ENCODE measurements at places on chromosomes 16 and 17.

- no peak overlapping the region for H3K4me3 ChIP-seq
- no peak overlapping the region for H3K27ac ChIP-seq
- H3K4me1 ChIP-seq = peaks cover 11% of the 10 kb centered on the region
- H3K27me3 ChIP-seq = no peaks in the 10 kb centered on the region
- DNase-seq = no peak
Measured at GRCh38 chr17:39531252-39531651, 70.0 kb downstream of the CDK12 start.

- DNase-seq = no peak
- H3K27ac ChIP-seq = no peak overlapping the region
- peaks cover 2% of the 10 kb centered on the region for H3K36me3 ChIP-seq
- peaks cover 10% of the 10 kb centered on the region for H3K4me1 ChIP-seq
- no peaks in the 10 kb centered on the region for H3K27me3 ChIP-seq
- H3K4me3 ChIP-seq = no peak overlapping the region
Measured at GRCh38 chr17:49399995-49400394, 14.7 kb downstream of the PHB1 start.

DNA sequence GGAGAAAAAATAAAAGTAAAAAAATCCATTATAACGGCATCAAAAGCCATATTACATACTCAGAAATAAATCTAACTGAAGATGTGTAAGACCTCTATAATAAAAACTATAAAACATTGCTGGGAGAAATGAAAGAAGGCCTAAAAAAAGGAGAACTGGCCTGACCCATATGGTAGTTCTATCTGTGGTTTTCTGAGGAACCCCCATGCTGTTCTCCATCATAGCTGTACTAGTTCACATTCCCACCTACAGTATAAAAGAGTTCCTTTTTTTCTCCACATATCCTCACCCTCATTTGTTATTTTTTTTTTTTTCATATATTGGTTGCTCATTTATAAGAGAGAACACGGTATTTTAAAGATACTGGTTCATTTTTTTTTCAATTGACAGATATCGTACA, 191.8 kb downstream of the STX8 start:
- no peak overlapping the region for H3K27ac ChIP-seq
- no peaks in the 10 kb centered on the region for H3K4me1 ChIP-seq
- no peak overlapping the region for H3K4me3 ChIP-seq
- no peaks in the 10 kb centered on the region for H3K36me3 ChIP-seq

DNA sequence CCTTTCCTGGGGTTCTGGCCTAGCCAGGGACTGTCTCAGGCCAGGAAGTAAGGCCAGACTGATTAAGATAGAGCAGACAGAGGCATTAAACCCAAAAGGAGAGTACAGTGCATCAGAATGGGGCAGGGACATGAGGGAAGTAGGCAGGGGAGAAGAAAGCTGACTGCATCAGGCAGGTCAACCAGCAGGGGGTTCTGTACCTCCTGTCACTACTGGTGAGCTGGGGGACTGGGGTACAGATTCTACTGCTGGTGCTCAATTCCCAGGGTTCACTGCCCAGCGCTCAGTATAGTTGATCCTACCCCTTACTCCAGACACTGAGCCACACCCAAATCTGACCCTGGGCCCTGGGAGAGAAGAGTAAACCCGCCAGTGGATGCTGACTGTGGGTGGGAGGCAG, 12.9 kb upstream of the MTMR4 start:
- peaks cover 3% of the 10 kb centered on the region for H3K4me1 ChIP-seq
- no peaks in the 10 kb centered on the region for H3K27me3 ChIP-seq
- no peaks in the 10 kb centered on the region for H3K36me3 ChIP-seq
- DNase-seq = no peak
- no peak overlapping the region for H3K27ac ChIP-seq

DNA sequence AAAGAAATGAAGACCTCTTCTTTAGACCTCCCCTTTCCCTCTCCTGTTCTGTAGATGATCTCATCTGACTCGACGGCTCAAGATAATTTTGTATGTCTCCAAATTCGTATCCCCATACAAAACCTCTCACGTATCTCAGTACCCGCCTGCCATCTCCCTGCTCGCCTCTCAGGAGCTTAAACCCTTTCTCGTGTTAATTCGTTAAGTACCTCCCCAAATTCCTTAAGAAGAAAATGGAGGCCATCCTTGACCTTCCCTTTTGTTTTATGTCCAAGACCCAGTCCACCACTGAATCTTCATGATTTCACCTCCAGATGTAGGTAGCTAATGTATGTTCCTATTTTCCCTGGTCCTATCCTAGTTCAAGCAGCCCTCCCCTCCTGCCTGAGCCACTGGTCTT, 41.6 kb downstream of the OR3A1 start:
- no peak overlapping the region for H3K27ac ChIP-seq
- no peak for DNase-seq
- H3K4me3 ChIP-seq = no peak overlapping the region
- H3K27me3 ChIP-seq = no peaks in the 10 kb centered on the region

DNA sequence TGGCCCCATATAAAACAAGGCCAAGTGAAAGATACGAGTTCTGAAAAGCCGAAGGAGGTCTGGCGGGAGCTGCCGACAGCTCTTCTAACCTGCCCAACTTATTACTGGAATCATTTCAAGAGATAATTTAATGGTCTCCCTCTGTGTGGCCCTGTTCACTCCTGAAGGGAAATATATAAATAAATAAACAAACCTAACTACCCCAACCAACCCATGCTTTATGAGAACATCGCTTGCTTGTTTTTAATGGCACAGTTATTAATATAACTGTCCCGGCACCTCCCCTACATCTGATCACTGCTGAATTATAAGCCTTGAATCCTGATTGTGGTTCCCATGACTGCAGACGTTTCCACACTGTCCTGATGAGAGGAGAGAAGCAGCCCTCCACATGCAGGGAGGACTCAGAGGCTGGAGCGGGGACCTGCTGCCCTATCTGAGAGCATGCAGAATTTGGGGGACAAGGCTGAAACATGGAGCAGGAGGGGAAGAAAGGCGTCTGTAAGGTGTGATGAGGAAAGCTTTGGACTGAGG, 22.2 kb downstream of the CDK5RAP3 start:
- H3K36me3 ChIP-seq = no peaks in the 10 kb centered on the region
- H3K27ac ChIP-seq = no peak overlapping the region
- no peak overlapping the region for H3K4me3 ChIP-seq

DNA sequence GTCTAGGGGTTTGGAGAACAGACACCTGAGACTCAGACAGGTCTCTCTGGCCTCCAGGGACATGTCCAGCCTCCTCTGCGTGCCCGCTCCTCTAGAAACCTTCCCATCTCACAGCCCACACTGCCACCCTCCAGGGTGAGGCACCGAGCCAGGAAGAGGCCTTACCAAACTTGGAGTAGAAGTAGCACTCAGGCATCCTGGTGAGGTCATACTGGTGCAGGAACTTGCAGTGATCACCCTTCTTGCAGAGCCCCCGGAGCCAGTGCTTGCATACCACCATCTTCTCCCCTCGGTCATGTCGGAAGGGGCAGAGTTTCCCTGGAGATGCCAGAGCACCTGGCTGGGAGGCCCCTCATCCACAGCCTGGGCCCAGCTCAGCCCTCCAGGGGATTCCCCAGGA, 4.2 kb downstream of the CPSF4L start:
- H3K4me1 ChIP-seq = peaks cover 6% of the 10 kb centered on the region
- no peaks in the 10 kb centered on the region for H3K27me3 ChIP-seq
- no peak overlapping the region for H3K4me3 ChIP-seq
- H3K36me3 ChIP-seq = no peaks in the 10 kb centered on the region
- DNase-seq = peak; percentile 23

DNA sequence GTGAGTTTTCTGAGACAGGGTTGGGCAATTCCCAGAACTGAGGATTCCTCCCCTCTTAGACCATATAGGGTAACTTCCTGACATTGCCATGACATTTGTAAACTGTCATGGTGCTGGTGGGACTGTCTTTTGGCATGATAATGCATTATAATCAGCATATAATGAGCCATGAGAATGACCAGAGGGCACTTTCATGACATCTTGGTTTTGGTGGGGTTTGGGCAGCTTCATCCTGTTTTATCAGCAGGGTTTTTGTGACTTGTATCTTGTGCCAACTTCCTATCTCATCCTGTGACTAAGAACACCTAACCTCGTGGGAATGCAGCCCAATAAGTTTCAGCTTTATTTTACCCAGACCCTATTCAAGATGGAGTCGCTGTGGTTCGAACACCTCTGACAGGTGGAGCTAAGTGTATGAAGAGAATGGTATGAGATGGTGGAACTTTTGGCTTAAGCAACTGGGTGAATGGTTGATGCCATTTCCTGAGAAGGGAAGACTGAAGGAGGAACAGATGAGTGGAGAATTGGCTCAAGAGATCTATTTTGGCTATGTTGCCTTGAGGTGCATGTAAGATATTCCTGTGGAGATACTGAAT, 217.3 kb downstream of the RAB11FIP4 start:
- no peak overlapping the region for H3K27ac ChIP-seq
- no peaks in the 10 kb centered on the region for H3K36me3 ChIP-seq
- H3K4me1 ChIP-seq = no peaks in the 10 kb centered on the region
- no peak overlapping the region for H3K4me3 ChIP-seq

DNA sequence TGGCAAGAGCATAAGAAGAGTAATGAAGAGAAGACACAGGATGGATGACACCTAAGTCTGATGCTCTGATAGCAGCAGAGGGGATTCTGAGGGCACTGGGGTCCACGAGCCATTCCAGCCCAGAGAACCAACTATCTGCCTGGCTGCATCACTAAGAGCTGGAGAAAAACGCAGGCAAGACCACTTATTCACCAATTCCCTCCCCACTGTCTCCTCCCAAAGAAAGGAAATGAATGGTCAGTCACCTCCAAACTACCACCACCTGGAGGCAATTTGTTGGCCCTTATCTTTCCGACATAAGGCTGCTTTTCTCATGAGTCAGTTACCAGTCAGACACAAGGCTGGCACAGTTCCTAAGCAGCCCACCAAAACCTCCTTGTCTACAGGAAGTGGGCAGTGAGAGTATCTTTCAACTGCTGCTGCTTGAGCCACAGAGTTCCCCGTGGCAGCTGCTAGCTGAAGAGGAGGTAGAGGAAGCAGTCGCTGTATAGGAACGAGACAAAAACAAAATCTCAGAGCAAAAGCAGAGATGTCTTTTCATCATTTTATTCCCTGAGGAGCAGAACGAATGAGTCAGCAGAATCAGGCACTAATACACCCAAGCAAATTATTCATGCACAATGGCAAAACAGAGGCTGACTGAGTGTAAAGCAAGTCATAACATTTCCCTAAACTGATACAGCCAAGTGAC, 111.1 kb downstream of the SMG6 start:
- H3K27ac ChIP-seq = peak overlapping the region; percentile 57
- H3K27me3 ChIP-seq = no peaks in the 10 kb centered on the region
- no peak overlapping the region for H3K4me3 ChIP-seq
- peaks cover 9% of the 10 kb centered on the region for H3K4me1 ChIP-seq
- DNase-seq = peak; percentile 75

- no peak within 1 kb of the TSS for H3K27ac ChIP-seq
- no peaks in the 10 kb centered on the region for H3K36me3 ChIP-seq
- no peak for DNase-seq
- H3K4me1 ChIP-seq = peaks cover 9% of the 10 kb centered on the region
- no peaks in the 10 kb centered on the region for H3K27me3 ChIP-seq
Measured at GRCh38 chr17:35448214-35448898, at the start of gene SLFN13. Gene SLFN13 (minus strand): TSS chr17:35448766. CDS start chr17:35445680, 3,086 bp downstream.

GRCh38 chr17:65694601-65695000, 133.2 kb upstream of the AXIN2 start:
- H3K4me1 ChIP-seq = peaks cover 13% of the 10 kb centered on the region
- H3K27ac ChIP-seq = no peak overlapping the region
- DNase-seq = no peak
- no peaks in the 10 kb centered on the region for H3K36me3 ChIP-seq
- H3K4me3 ChIP-seq = no peak overlapping the region

- no peak overlapping the region for H3K27ac ChIP-seq
- DNase-seq = no peak
- no peaks in the 10 kb centered on the region for H3K27me3 ChIP-seq
- H3K36me3 ChIP-seq = no peaks in the 10 kb centered on the region
- no peaks in the 10 kb centered on the region for H3K4me1 ChIP-seq
Measured at GRCh38 chr16:80233097-80233835, 307.5 kb upstream of the DYNLRB2 start.

DNA sequence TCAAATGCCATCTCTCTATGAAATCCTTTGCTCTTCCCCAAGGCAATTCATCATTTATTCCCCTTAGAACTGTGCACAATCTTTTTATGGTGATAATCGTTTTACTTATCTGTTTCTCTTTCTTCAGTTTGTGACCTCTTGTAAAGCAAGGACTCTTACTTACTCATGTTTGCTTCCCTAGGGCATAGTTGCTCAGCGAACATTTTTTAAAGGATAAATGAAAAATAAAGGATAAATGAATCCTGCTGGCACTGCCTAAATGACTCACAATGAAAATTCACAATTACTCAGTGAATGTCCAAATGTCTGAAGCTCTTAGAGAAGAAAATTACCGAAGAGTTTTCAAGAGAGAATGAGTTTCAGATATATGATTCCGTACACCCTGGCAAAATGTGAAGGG, 671.7 kb downstream of the CDH11 start:
- no peaks in the 10 kb centered on the region for H3K4me1 ChIP-seq
- H3K4me3 ChIP-seq = no peak overlapping the region
- no peaks in the 10 kb centered on the region for H3K27me3 ChIP-seq
- H3K36me3 ChIP-seq = no peaks in the 10 kb centered on the region

- no peaks in the 10 kb centered on the region for H3K4me1 ChIP-seq
- peaks cover 22% of the 10 kb centered on the region for H3K36me3 ChIP-seq
- H3K27ac ChIP-seq = no peak overlapping the region
- no peak for DNase-seq
- no peak overlapping the region for H3K4me3 ChIP-seq
Measured at GRCh38 chr16:30084096-30084815, 7.5 kb downstream of the TBX6 start.

DNA sequence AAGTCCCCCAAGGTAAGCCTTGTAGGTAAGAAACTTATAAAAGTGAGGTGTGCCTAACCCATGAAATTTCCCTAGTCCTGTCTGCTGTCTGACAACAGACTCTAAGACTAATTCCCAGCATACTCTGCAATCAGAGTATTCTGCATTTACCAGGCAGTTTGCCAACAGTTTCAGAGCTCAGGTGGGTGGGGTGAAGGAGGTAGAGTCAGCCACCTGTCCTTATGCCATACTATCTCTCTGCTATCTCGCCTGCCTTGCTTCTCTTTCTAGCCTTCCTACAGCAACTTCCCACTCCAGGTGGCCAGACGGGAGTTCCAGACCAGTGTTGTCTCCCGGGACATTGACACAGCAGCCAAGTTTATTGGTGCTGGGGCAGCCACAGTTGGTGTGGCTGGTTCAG, 2.3 kb downstream of the ATP5MC1 start:
- H3K4me1 ChIP-seq = no peaks in the 10 kb centered on the region
- H3K27ac ChIP-seq = no peak overlapping the region
- H3K4me3 ChIP-seq = no peak overlapping the region
- H3K27me3 ChIP-seq = no peaks in the 10 kb centered on the region

GRCh38 chr17:80791758-80792284, 199.8 kb upstream of the CHMP6 start:
- DNase-seq = peak; percentile 46
- peaks cover 62% of the 10 kb centered on the region for H3K4me1 ChIP-seq
- no peak overlapping the region for H3K27ac ChIP-seq
- no peaks in the 10 kb centered on the region for H3K27me3 ChIP-seq
- H3K4me3 ChIP-seq = no peak overlapping the region
- no peaks in the 10 kb centered on the region for H3K36me3 ChIP-seq
